ENCODE measurements at places on chromosomes 3 and 15. TPM values are rescaled to one million over a fixed set of nuclear protein-coding genes. Genes with fewer than 3 reads are reported as not detected.

The CIAO2A gene
- total RNA-seq, result 78.3 TPM

The DPPA2 gene
- not detected for total RNA-seq

The GRIP2 gene
- total RNA-seq, result not detected

The RTP1 gene
- not detected for total RNA-seq

The CYP1A2 gene
- not detected for total RNA-seq

The GBE1 gene
- total RNA-seq, result 59.1 TPM

The MB21D2 gene
- 17.7 TPM for total RNA-seq

The RASGRF1 gene
- 0.09 TPM for total RNA-seq

The HTR3E gene
- total RNA-seq, result not detected

The UTS2B gene
- not detected for total RNA-seq

The PLA2G4D gene
- not detected for total RNA-seq

The PLA2G4E gene
- total RNA-seq, result not detected

The LYZL4 gene
- not detected for total RNA-seq

The RTP3 gene
- not detected for total RNA-seq

The MBD4 gene
- 41.9 TPM for total RNA-seq

The RYR3 gene
- total RNA-seq, result 0.05 TPM

The STRA6 gene
- not detected for total RNA-seq

The GOLGA8J gene
- total RNA-seq, result not detected
